ENCODE measurements at places on chromosomes 1 and 21.

DNA sequence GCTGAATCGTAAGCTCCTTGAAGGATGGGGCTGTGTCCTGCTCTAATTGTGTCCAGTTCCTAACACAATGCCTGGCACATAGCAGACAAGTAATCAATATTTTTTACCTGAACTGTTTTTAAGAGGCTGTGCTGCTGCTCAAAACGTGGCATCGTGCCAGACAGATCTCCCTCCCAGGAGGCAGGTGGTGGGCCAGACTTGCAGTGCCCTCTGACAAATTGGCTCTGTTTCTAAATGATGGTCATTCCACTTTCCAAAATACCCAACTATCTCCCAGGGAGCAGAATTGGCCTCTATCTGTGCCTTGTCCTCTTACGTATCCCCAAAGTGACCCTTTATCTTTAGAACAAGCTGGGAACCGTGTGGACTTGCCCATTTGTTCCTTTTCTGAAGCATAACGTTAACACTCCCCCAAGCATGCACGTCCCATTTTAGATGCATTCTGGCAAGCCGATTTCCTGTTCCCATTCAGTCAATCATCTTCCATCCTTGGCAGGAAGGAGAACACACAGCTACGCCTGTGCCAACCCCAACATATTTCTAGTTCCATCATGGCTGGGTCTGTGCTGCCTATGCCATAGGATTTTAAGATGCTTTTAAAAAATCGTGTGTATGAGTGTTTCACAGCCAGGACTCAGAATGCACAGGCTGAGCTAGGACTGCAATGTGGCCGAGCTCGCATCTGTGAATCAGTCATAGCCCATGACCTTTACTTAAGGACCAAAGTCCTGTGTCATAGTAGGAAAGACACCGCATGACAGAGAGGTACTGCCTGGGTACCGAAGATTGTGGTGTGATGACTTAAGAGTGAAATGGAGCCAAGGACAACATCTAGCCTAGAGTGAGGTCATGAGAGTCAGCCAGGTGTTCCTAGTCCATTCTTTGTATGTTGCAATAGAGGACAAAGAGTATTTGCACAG lies 408.6 kb downstream of the PRDM2 start:
- DNase-seq, result no peak

DNA sequence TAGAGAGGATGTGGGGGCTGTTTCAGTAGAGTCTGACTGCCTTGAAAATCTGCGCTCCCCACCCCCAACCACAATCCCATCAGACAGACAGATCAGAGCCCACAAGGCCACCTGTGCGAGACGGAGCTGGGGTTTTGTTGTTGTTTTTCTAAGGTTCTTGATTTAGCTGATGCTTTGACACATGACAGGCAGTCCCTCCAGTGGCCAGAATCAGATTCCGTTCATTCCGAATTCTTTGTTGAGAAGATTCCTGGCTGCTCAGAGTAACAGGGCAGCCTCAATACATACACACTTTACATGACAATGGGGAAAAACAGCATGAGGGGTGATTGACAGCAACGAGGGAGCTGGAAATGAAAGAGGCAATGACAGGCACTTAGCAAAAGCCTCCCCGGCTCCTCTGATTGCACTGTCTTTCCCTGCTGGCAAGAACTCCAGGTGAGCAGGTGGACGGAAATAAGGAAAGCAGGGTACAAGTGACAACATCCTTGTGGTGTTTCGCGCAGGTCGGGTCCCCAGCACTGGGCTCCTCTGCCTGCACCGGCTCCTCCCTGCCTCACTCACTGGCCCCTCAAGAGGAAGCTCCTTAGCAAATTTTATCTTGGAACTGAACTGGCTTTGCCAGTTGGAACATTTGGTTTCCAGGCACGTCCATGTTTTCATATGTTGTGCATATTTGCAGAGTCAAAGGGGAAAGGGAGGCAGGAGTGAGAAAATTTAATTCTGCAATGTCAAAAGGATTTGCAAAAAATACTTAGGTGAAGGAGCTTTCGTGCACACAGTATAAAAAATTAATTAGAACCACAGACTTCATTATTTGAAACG lies 148.7 kb downstream of the PGBD5 start:
- no peak for DNase-seq

DNA sequence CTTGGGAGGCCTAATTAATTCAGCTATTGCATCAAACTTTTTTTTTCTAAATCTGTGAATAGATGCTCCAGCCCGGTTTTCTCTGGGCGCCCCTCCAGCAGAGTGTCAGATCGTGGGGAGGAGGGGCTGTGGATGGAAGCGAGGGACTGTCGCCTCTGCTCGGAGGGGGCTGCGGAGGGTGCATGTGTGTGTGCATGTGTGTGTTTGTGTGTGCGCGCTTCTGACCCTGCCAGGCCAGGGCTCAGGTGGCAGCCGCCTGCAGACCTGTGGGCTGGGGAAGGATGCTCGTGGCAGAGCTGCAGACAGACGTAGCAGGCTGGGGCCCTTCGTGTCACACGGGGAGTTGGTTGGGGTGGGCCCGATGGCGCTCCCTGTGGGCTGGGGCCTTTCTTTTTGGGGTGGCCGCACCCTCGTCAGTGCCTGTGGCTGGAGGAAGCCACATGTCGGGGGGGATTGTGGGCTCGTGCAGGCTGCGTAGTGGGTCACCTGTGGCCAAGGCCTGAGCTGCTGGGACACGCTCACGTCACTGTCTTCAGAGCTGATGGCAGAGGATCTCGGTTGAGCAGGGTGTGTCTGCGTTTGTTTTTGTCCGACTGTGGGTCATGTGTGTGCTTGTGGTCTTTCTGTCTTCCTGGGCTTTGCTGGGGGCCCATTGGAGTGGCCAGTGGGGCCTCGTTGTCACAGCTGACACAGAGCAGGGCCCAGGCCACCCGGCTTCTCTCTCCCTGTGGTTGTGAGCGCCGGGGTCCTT lies 2.8 kb downstream of the SKI start:
- no peak for DNase-seq

DNA sequence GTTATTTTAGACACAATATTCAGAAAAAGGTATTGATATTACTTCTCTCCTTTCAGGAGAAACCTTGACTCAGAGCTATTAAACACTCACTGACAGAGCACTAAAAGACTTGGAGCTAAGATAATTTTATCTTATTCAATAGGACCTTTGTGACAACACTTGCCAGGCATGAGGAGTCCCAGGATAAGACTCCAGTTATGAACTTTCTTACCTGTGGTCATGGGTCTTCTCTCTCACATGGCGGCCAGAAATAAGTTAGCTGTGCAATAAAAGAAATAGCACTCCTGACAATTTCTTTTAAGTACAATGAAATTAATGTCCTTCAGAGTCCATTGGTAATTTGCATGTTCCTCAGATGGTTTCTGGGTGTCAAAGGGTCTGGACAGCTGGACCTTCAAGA lies 382.1 kb downstream of the BRINP3 start:
- DNase-seq, result no peak

GRCh38 chr1:178101654-178102053 lies 7.8 kb downstream of the RASAL2 start:
- no peak for DNase-seq

DNA sequence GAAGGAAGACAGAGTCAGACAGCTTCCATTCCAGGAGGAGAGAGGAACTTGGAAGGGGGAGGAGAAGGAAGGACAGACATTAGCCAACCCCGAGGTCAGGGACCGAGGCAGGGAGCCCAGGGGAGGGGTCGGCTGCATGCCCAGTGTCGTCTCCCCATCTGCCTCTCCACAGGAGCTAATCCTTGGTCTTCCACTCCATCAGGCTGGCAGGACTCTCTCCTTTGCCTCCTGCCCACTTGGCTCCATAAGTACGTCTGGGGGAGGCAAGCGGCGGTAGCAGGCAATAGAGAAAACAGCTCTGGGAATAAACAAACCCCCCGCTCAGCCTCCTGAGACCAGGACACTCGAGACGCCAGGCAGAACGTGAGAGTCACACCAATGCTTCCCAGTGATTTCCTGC lies 71.3 kb downstream of the GRIK3 start:
- no peak for DNase-seq

DNA sequence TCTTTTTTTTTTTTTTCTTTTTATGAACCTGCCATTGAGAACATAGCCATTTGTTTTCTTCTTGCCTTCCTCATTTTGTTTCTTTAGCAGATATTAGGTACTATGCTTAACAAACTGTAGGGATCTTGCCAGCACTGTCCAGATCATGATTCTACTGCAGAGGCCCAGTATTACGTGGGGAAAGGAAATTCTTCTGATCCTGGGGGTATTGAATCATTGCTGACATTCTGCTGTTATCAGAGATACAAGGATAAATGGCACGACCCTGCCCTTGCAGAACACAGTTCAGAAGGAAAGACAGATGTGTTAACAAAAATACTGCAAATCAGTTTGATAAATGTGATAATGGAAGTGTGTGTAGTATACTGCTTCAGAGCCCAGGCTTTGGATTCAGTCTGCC lies 56.2 kb downstream of the BTBD8 start:
- DNase-seq, result no peak

DNA sequence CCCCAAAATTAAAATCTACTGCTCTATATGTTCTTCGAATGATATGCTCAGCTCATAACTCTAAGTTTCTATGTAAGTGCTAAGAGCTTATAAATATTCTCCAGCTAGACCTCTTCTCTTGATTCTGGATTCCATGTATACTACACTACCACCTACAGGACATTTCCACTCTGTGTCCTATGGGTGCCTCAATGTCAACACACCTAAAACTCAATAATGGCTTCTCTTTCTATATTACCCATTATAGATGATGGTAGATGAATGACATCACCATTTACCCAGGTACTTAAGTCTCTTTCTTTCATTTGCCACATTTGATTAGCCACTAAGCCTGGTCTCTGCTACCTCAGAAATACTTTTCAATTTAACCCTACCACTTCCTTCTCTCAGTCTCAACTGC lies 41.3 kb downstream of the TBX19 start:
- no peak for DNase-seq

DNA sequence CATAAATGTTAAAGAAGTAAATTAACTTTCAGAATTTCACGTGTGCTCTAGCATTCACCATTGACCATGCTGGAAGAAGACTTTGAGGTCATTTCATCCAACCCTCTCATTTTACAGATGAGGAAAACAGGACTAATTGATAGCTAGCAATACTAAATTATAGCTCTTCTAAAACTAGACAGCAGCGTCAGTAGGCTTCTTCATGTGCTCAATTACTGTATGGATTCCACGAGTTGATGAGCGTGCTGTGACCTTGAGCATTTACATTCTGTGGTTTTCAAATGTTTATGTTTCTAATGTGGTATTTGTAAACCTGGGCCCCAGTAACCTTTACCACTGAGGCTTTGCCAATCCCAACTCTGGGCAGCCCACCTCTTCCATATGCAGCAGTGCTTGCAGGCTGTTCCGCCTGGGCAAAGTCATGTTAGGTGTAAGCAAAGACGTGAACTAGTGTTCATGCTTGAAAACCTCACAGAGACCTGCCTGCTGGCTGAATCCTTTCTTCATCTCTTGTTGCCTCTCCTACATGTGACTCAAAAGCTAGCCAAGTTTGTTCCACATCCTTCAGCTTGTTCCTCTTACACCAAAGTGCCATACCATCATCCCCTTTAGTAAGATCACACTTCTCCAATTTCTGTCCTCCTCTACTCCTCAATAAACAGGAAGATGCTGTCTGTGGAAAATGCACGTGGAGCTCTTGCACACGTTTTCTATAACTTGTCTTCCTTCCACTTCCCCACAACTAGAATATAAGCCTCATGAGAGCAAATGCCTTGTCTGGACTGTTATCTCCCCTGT lies 17.2 kb downstream of the KCNJ15 start:
- no peak for DNase-seq

DNA sequence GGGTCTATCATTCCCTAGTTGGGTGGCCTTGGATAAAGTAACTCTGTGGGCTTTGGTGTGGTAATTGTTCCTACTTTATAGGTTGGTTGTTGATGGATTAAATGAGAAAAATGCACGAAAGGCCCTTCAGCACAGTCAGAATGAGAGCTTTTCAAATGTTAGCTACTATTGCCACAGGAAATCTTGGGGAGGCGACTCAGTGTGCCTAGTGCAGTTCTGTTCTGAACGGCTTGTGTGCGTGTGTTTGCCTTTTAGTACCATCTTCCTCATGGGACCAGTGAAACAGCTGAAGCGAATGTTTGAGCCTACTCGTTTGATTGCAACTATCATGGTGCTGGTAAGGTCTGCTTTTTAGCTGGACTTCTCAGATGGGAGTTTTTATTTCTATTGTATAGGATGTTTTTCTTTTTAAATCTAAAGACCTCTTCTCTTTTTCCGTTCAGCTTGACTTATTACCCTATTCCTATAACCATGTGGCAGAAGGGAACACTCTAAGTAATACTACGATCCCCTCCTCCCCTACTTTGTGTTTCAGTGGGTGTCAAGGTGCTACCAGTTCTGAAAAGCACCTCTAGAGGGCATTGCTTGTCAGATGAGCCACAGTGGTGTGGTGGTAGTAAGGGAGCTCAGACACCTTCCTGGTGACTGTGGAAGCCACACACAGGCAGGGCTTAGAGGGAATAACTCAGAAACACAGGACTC lies 9.2 kb downstream of the SFT2D2 start:
- DNase-seq, result no peak

DNA sequence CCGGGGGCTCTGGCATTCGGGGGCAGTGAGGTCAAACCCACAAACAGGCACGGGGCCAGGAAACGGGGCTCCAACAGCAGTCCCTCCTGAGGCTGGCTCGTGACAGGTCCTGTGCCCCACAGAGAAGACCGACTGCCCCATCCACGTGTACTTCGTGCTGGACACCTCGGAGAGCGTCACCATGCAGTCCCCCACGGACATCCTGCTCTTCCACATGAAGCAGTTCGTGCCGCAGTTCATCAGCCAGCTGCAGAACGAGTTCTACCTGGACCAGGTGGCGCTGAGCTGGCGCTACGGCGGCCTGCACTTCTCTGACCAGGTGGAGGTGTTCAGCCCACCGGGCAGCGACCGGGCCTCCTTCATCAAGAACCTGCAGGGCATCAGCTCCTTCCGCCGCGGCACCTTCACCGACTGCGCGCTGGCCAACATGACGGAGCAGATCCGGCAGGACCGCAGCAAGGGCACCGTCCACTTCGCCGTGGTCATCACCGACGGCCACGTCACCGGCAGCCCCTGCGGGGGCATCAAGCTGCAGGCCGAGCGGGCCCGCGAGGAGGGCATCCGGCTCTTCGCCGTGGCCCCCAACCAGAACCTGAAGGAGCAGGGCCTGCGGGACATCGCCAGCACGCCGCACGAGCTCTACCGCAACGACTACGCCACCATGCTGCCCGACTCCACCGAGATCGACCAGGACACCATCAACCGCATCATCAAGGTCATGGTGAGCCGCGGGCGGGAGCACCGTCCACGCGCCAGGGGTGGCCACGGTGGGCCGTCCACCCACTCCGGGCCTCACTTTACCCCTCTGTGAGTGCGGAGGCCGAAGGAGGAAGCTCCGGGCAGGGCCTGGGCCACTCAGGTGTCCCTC lies 14.2 kb downstream of the COL6A2 start:
- no peak for DNase-seq

GRCh38 chr1:62467092-62467491 lies 30.2 kb downstream of the USP1 start:
- DNase-seq, result no peak

GRCh38 chr1:234912548-234913277 lies 215.9 kb downstream of the TOMM20 start:
- DNase-seq, result no peak

GRCh38 chr1:59043796-59044195 lies 253.1 kb upstream of the FGGY start:
- no peak for DNase-seq

GRCh38 chr1:181452746-181453145 lies 30.6 kb upstream of the CACNA1E start:
- no peak for DNase-seq

- no peak for DNase-seq
Observed at GRCh38 chr1:1768249-1768992, 9.8 kb downstream of the NADK start.
